ENCODE measurements at places on chromosomes 4 and X. TPM values are rescaled to one million over a fixed set of nuclear protein-coding genes. Genes with fewer than 3 reads are reported as not detected.

DNA sequence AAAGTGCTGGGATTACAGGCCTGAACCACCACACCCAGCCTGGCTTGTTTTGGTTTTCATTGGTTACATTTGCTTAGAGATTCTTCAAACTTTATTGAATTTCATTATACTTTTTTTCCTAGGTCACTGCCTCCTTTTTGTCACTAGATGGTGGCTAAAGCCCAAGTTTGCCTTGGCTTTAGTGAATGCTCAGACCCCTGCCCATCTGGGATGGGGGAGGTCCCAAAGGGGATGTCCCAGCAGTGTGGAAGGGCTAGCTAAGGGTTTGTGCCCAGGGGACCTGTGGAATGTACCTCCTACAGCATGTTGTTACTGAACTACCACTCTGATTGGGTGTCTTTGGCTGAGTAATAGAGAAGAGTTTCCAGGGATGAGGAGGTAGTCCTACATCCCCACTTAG, 58.4 kb downstream of the CEP135 start:
- no peak for DNase-seq

The CRMP1 gene
- 76.2 TPM for polyA plus RNA-seq

The VCX3B gene
- 0.21 TPM for polyA plus RNA-seq

- DNase-seq: no peak
These were observed 2313.3 kb downstream of the ARAP2 start for GRCh38 chr4:33931026-33931425.

DNA sequence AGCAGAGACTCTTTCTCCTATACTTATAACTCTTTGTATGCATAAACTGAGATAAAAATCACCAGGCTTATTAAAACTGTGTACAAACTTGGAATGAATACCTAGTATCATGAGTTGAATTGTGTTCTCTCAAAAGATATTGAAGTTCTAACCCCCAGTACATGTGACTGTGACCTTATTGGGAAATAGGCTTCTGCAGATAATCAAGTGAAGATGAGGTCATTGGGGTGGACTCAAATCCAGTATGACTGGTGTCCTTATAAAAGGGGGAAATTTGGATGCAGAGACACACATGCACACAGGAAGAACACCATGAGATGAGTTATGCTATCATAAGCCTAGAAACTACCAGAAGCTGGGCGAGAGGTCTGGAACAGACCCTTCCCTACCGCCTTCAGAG, 26.2 kb downstream of the ZNF827 start:
- DNase-seq: no peak

DNA sequence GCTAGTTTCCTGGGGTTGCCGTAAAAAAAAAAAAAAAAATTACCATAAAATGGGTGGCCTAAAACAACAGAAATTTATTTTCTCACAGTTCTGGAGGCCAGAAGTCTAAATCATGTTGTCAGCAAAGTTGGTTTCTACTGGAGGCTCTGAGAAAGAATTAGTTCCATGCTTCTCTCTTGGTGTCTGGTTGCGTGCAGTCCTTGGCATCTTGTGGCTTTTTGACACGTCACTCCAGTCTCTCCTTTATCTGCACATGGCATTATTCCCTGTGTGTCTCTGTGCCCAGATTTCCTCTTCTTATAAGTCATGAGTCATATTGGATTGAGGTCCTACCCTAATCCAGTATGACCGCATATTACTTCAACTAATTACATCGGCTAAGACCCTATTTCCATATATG, 38.7 kb downstream of the SPATA4 start:
- DNase-seq: no peak

The NDNF gene
- 154 TPM for polyA plus RNA-seq

DNA sequence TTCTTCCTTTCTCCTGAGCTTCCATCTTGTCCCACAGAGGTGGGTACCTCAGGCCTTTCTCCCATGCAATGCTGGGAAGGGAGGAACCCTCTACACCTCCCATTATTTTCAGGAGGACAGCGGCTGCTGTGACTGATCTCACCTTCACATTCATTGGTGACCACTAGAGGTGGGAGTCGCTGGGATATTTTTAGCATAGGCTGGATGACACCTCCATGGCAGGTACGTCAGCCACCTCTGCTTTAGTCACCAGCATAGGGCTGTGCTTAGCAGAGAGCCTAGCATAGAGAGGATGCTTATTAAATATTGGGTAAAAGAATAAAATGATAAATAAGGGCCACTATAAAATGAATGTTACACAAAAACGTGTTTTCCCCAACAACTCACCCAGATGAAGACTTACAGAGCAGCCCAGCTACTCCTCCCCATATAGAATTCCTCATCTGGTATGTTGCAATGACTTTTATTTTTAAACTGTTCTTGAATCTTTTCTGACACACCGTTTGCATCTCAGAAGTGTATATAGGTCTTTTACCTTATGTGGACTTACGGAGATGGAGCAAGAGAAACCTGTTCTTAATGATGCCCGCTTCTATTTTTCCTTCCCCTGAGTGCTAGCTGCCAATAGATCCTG, 60.9 kb upstream of the SORBS2 start:
- no peak for DNase-seq

DNA sequence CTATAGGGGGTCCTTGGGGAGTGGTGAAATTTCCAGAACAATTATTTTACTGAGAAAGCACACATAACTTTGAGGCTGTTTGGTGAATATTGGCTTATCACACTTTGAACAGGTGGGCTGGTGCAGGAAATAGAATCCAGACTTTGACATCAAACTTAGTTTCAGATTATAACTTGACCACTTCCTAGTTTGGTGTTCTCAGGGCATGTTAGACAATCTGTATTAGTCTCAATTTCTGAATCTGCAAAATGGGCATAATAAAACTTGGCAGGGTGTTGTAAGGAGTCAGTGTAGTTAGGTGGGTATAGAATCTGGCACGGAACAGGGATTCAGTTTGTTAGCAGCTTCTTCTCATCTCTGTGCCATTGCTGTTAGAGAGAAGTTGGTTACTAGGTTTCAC, 43.3 kb upstream of the MBNL3 start:
- DNase-seq: no peak

DNA sequence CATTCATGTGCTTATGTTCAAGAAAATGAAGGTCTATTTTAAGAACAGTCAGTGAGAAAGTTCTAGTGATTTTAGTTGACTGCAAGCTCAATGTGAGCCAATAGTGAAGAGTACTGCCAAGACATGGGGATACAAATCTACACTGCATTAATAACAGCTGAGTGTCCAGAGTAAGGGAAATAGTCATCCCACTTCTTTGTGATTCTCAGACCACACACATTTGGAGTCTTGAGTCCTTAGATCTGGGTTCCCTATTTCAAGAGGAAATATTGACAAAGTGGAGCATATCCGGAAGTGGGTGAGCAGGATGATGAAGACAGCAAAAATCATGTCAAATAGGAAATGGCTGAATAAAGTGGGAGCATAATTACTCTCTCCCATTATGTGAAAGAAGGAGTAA, 171.1 kb downstream of the LARP7 start:
- DNase-seq: no peak

The IBSP gene
- polyA plus RNA-seq: not detected

DNA sequence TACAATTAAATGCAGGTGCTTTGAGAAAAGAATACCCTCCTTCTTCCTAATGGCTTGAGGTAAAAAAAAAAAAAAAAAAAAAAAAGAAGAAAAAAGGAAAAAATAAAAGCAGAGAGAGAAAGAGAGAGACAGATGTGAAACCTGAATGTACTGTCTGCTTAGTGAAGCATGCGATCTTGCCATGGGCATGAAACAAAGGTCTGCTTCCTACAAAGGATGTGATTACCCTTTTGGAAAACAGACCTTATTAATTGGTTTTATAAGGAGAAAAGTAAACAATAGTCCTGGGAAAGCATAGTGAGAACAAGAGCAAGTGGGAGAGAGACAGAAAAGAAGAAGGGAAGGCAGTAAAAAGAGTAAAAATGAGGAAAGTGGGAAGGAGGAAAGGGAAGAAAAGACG, 526.1 kb upstream of the PABPC4L start:
- DNase-seq: no peak

- DNase-seq: no peak
These were observed 24.2 kb upstream of the SLC2A9 start for GRCh38 chr4:10045481-10045880.

The ZNF157 gene
- 1.2 TPM for polyA plus RNA-seq

- DNase-seq: no peak
These were observed 69.0 kb upstream of the PPP2R3B start for GRCh38 chrX:455673-456072.

- DNase-seq: no peak
These were observed 59.7 kb downstream of the IQCM start for GRCh38 chr4:149755969-149756368.

GRCh38 chr4:38976308-38976707, 55.9 kb downstream of the TMEM156 start:
- no peak for DNase-seq

DNA sequence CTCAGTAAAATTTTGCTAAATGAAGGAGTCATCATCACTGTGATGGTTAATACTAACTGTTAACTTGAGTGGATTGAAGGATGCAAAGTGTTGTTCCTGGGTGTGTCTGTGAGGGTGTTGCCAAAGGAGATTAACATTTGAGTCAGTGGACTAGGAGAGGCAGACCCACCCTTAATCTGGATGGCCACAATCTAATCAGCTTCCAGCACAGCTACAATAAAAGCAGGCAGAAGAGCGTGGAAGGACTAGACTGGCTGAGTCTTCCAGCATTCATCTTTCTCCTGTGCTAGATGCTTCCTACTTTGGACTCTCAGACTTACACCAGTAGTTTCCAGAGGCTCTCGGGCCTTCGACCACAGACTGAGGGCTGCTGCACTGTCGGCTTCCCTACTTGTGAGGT, 21.3 kb upstream of the WDR44 start:
- no peak for DNase-seq

The IGFBP7 gene
- polyA plus RNA-seq: 260 TPM

DNA sequence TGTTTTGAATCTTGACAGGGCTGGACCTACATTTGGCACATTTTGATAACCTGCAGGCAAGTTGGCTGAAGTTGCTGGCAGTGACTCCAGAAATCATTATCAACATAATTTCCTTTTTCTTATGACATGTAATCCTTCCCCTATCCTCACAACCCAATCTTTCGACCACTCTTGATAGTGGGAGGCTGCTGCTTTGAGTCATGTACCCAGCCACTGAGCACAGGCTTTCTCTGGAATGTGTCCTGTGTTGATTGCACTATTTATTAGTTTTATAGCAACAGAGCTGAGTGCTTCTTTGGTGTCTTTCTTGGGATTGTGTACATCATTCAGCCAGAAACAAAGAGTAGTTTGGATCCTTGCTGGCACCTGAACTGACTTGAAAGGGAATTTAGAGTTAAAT, 183.1 kb upstream of the LEF1 start:
- DNase-seq: no peak

The PFKFB1 gene
- 0.48 TPM for polyA plus RNA-seq

- DNase-seq: peak; percentile 95
These were observed at the start of gene GUF1 for GRCh38 chr4:44678094-44679041. Gene GUF1 (plus strand): TSS chr4:44678420. CDS start chr4:44678623, 203 bp downstream.

The FAM184B gene
- polyA plus RNA-seq: 0.18 TPM

DNA sequence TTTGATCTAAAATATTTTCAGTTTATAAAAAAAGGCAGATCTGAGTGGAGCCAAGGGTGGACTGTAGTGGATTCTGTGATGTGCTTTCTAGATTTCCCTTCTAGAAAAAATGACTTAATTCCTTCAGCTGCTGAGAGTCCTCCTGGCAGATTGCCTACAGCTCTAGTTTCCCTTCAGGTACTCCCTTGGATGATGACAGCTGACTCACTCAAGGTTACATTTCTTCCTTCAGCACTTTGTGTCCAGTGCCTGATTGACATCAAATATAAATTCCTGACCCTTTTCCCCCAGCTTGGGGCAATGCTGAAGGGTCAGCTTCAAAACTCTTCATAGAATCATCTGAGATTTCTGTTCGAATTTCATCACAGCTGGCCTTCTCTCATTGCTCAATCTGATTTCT, 161.7 kb downstream of the EMCN start:
- no peak for DNase-seq

The MED12 gene
- 57.6 TPM for polyA plus RNA-seq

- DNase-seq: no peak
These were observed 92.0 kb downstream of the PJA1 start for GRCh38 chrX:69073241-69073640.

The ARAP2 gene
- 4.6 TPM for polyA plus RNA-seq

- DNase-seq: no peak
These were observed 450.5 kb downstream of the ARAP2 start for GRCh38 chr4:35793766-35794165.

The RBM47 gene
- polyA plus RNA-seq: 28.9 TPM

- DNase-seq: no peak
These were observed 250.4 kb downstream of the PTTG2 start for GRCh38 chr4:38210396-38211114.

The TRIM75 gene
- polyA plus RNA-seq: not detected

The SERPINA7 gene
- polyA plus RNA-seq: not detected

The ABCG2 gene
- 19.8 TPM for polyA plus RNA-seq

GRCh38 chr4:8497762-8498161, 57.2 kb downstream of the TRMT44 start:
- DNase-seq: no peak

- peak; percentile 82 for DNase-seq
These were observed 159.1 kb downstream of the NSUN7 start for GRCh38 chr4:40908702-40909362.

The DCX gene
- 0.14 TPM for polyA plus RNA-seq

DNA sequence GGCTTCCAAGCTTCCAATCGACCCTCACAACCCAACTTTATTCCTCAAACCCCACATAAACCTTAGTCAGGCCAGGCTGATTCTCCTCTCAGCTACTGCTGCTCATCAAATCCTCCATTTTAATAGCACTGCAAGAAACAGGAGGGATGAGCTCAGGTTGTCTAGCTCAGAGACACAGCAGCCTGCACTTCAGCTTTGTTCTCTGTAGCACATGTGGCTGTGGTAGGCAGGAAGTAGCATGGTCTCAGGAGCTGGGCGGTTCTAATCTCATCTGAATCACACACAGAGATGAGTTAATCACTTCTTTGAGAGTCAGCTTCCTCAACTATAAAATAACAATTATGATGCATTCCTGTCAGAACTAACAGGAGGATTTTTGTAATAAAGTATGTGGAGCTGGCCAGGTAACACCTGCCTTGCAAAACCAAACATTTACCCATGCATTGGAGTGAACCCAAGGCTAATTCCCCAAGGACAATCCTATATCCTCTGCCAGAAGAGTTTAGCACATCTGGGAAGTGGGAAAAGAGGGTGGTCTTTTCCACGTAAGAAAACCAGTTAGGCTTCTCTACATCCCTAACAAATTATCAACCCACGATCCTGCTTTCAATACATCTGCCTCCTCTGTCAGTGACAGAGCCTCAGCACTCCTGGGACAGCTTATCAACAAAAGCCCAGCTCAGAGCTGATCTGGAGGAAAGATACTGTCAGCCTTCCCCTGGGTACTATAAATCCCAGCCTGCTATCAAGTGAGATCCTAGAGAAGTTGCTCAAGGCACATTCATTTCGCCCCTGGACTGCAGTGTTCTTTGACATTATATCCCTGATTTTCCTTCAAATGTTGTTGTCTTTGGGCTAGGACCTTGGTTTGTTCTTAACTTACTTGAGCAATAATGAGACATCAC, 32.8 kb downstream of the ELOVL6 start:
- DNase-seq: no peak
